ENCODE measurements at places on chromosomes 3 and 15.
A peak's percentile ranks its signal among the peaks of the same experiment; 100 is the strongest.

- no peak for DNase-seq
Measured at GRCh38 chr15:80636675-80637074, 58.4 kb upstream of the ABHD17C start.

DNA sequence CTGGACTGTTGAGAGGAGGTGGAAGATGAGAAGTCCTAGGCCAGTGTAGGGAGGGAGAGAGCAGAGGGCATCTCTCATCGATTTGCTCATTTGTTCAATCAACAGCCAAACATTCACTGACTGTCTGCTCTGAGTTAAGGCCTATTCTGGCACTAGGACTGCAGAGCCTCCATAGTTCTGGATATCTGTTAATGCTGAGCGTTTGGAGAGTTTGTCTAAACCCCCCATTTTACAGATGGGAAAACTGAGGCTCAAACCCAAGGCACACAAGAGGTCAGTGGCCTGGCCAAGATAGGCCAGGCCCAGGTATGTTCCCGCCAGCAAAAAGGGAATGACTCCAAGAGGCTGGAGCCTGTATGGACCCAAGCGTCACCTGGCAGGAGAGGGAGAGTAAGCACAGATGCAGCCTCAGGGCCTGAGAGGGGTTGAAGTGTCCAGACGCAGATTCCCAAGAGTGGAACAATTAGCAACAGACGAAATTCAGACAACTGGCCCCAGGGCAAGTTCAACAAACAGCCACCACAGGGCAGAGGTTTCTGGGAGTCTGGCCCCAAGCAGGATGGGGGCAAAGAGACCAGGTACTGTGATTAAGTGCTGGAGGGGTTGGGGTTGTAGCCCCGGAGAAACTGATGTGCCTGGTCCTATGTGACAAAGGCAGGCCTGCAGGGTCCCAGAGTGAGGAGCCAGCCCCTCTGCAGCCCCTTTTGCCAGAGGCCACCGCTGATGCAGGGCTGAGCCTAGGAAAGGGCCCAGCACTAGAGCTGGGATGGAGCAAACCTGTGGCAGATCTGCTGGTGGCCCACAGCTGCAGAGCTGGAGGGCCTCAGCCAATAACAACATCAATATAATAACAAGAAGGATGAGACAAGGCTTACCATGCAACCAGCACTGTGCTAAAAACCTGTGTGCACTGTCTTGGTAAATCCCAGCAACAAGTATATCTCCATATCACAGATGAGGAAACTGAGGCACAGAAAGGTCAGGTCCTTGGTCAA lies 245.1 kb upstream of the TLE3 start:
- peak; percentile 50 for DNase-seq

DNA sequence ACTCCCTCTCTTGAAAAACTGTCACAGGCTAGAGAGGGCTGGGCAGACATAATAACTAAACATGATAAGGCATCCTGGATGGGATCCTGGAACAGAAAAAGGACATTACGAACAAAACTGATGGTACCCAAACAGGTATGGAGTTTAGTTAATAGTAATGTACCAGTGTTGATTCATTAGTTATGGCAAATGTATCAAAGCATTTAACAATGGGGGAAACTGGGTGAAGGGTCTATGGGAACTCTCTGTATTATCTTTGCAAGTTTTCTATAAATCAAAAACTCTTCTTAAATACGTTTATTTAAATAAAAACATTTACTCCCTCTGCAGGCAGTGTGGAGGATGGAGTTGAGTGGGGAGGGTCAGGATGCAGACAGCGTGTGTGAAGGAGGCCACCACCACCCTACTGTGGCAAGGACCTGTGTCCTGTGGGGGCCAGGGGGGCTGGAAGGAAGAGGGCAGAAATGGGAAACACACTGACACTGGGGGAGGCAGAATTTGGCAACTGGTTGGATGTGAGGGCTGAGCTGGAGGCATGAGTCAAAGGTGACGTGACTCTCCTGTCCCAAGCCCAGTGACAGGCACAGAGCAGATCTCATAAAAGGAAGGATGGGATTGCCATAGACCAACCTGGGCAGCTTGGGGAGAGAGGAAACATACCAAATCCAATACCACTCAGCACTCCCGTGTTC lies 59.6 kb upstream of the ITGA11 start:
- DNase-seq, result no peak

GRCh38 chr3:16550305-16550675 lies 36.8 kb upstream of the RFTN1 start:
- DNase-seq, result no peak

- DNase-seq, result no peak
Measured at GRCh38 chr3:104582092-104582491, 784.6 kb upstream of the ALCAM start.

GRCh38 chr3:147246906-147247305 lies 159.4 kb downstream of the ZIC4 start:
- no peak for DNase-seq

GRCh38 chr3:11991751-11992150 lies 12.4 kb upstream of the SYN2 start:
- DNase-seq, result no peak

- DNase-seq, result no peak
Measured at GRCh38 chr15:38517312-38517975, 47.2 kb downstream of the RASGRP1 start.

GRCh38 chr3:49495023-49495422 lies 25.0 kb downstream of the DAG1 start:
- no peak for DNase-seq

- DNase-seq, result no peak
Measured at GRCh38 chr3:155835341-155836071, 18.7 kb downstream of the SLC33A1 start.

DNA sequence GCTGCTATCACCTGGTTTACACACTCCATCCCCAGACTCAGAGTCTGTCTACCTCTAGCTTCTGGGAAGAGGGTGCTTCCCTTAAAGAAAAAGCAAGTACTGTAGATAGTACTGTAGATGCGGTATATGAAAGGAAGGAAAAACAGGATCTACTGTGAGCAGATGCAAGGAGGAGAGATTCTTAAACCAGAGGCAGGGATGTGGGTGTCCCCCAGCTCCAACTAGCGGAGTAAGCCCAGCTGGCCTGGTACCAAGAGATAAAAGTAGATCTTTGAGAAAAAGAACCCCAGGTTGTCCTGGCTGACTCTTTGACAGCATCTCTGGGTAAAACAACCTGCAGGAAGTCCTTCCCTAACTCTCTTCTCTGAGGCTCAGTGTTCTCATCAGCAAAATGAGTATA lies 523.7 kb upstream of the PROK2 start:
- no peak for DNase-seq

DNA sequence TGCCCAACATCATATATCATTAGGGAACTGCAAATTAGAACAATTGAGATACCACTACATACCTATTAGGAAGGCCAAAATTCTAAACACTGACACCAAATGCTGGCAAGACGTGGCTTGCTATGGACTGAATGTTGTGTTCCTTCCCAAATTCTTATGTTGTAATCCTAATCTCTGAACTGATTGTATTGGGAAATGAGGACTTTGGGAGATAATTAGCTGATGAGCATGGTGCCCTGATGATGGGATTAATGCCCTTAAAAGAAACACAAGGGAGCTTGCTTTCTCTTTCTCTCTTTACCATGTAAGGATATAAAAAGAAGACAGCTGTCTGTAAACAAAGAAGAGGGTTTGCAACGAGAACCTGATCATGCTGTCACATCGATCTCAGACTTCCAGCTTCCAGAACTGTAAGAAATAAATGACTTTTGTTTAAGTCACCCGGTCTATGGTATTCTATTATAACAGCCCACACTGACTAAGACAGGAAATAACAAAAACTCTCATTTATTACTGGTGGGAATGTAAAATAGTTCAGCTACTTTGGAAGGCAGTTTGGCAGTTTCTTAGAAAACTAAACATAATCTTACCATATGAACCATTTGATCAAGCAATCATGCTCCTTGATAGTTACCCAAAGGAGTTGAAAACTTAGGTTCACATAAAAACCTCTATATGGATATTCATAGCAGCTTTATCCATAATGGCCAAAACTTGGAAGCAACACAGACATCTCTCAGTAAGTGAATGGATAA lies 458.3 kb upstream of the CBLB start:
- DNase-seq, result no peak

DNA sequence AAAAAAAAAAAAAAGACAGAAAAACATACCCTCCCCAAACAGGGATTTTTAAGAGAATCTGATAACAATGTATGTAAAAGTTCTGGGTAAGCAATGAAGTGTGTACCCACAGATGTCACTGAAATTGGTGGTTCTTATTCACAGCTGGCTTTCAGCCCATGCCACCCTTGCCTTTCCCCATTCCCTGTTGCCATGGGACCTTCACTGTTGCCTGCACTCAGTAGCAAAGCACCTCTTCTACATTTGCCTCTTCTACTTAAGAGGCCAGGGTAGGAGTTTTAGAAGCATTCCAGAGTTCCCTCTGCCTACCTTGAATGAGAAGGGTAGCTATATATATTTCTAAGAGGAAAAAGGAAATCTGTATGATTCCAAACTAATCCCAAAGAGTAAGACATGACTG lies 57.4 kb downstream of the FMN1 start:
- DNase-seq, result no peak

- no peak for DNase-seq
Measured at GRCh38 chr3:49497606-49498005, 27.5 kb downstream of the DAG1 start.

DNA sequence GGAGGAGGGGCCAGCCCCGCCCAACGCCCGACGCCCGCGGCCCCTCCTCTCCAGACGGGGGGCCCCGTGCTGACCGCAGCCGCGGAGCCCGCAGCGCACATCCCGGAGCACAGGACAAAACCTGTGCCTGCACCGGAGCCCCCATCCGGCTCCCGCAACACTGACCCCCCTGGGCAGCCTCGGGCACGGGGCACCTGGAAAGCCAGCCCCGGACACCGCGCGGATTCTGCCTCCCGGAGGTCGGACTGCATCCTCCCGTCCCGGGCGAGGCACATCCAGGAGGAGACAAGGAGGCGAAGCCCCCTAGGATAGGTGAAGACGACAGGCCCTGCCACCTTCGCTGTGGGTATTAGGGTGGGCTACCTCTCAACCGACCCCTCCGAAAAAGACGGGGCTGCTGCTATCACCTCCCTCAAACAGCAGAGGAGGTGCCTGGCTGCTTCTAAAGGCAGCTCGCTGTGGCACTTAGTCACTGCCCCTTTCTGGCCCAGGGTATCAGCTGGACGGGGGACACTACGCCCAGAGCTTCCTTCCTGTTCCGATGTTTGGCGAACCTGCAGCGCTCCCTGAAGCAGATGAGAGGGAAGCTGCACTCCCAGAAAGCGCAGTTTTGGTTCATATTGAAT lies 10.6 kb downstream of the XXYLT1 start:
- peak; percentile 68 for DNase-seq

DNA sequence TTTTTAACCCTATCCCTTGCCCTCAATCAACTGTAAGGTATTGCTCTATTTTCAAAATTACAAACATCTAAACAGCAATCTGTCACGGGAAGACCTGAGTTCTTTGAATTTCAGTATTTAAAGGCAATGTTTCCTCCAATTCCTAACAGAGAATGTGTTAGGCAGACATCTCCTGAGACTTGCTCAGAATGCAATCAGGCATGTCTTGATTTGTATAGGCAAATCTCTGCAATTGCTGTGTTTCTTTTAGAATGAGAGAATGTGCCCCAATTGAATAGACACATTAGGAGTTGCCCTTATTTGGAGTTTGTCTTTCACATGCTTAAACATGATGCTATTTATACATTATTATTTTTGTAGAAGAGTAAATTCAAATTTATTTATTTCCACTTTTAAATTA lies 205.6 kb downstream of the CADM2 start:
- no peak for DNase-seq

- DNase-seq, result no peak
Measured at GRCh38 chr15:53548236-53548635, 211.2 kb downstream of the WDR72 start.

DNA sequence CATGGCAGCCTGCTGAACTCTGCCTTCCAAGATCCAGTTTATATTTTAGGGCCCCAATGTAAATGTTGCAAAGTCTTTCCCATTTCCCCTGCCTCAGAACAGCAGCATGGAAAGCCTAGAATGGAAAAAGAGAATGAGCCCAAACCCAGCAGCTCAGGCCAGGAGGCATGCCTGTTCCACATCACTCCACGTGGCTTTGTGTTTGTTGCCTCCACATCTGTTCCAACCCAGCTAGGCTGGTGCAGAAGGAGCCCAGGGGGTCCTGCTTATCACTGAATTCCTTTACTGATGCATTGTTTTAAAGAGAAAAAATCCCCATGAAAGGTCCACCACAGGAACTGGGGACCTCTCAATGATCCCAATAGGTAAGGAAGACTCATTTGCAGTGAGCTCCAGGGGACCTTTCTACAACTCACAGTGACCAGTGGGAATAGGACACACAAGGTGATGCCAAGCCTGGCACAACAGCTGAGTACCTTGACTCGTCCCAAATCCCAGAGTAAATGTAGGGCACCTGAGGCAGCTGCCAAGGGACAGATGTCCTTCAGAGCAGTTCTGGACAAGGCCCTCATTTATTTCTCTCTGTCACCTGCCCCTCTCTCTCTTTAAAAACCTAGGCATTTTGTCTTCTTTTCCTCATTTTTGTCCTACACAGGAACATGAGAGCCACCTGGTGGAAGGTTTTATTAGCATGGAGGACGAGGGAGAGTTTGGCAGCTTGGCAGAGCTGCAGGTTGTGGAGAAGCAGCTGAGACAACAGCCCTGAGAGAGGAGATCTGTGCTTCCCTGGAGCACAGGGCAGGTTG lies 41.7 kb upstream of the ADAMTS17 start:
- DNase-seq, result no peak

GRCh38 chr15:73711526-73711925 lies 27.3 kb downstream of the CD276 start:
- no peak for DNase-seq

Data from right atrium auricular region (tissue), 2 donors.